ENCODE measurements at places on chromosomes 4 and X.

DNA sequence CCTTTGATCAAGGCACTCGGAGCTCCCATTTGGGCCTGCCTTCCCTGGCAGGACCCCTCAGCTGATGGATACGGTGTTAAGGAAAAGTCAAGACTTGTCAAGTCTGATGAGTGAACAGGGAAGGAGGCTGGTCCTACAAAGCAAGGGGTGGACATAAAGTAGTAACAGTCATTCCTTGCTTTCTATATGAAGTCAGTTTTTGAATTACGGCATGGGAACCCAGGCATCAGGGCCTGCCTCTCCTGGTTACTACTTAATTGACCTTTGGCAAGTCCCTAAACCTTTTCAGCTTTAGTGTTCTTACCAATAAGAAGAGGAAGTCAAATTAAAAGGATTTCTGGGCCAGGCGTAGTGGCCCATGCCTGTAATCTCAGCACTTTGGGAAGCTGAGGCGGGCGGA lies 7.0 kb downstream of the CHST7 start:
- no peak for DNase-seq

DNA sequence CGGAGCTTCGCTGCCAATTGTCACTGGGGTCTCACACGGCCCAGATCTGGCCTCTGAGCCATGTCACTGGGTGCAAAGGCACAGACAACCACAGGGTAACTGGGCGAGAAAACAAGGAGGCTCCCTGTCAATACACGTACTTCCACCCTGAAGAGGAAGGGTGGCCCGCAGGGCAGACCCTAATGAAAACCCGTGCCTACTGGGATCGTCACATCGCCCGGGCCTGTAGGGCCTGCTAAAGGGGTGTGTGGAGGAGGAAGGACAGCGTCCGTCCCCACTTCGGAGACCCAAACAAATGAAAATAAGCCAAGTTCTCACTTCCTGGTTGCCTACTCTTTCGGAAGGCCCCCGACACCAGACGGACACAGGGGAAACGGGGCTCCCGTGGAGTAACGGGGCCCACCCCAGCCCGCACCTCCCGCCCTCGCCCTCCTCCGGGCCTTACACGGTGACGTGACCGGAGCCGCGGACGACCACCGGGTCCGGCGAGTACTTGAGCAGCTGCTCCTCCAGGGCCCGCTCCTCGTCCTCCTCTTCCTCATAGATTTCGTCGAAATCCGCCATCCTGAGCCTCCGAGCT lies 578 bp downstream of the CHIC2 start:
- no peak for DNase-seq

GRCh38 chrX:1465286-1466231 lies 12.8 kb upstream of the ASMTL start:
- DNase-seq: no peak

DNA sequence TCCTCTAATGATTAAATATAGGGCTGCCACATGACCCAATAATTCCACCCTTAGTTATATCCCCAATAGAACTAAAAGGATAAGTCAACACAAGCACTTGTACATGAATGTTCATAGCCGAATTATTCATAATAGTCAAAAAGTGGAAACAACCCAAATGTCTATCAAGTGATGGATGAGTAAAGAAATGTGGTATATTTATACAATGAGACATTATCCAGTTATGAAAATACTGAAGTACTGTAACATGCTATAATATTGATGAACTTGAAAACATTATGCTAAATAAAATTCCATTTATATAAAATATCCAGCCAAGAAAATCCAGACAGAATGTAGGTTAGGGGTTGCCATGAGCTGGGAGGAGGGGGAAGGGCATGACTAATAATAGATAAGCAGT lies 436.7 kb upstream of the AADAT start:
- peak; percentile 2 for DNase-seq

GRCh38 chr4:6754481-6755087 lies 27.9 kb upstream of the KIAA0232 start:
- no peak for DNase-seq

GRCh38 chrX:41288641-41289040 lies 45.3 kb upstream of the DDX3X start:
- DNase-seq: no peak

DNA sequence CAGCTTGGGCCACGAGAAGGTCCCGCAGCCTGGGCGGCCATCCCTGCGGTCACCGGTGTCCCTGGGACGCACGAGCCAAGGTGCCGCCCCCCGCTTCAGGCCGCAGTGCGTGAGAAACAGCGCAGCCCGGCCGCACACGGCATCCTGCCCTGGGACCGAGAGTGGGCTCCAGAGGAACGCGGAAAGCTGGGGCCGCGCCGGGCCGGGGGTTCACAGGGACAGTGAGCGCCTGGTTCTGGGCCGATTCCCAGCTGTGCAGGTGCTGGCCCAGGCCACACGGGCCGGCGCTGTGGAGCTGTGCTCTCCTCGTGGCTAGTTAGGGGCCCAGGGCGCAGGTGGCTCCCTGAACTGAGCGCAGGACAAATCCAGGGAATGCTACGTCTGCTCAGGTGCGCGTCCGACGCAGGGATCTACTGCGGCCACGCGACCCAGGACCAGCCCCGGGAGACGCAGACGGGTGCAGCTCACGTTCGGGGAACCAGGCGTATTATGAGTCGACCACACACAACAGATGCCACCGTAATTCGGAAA lies 25.8 kb upstream of the GTPBP6 start:
- DNase-seq: no peak

- peak; percentile 24 for DNase-seq
Observed at GRCh38 chr4:3201718-3202702, 46.9 kb upstream of the MSANTD1 start.

- DNase-seq: no peak
Observed at GRCh38 chr4:49217492-49217891, 231.4 kb downstream of the CWH43 start.

DNA sequence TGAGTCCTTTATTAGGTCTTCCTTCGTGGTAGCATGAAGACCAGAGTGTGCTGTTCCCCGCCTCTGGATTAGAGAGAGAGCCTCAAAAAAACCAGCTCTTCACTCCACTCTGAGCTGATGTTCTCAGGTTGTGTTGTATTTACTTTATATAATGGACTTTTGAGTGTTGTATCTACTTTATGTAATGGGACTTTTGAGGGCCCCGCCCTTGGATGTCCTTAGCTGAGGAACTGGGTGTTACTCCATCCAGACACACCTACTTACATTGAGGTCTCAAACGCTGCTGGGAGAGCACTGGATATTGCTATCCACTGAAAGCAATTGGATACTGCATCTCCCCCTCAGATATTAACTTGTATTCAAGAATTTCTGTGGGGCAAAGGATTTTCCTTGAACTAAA lies 28.2 kb downstream of the ATP8A1 start:
- DNase-seq: no peak

DNA sequence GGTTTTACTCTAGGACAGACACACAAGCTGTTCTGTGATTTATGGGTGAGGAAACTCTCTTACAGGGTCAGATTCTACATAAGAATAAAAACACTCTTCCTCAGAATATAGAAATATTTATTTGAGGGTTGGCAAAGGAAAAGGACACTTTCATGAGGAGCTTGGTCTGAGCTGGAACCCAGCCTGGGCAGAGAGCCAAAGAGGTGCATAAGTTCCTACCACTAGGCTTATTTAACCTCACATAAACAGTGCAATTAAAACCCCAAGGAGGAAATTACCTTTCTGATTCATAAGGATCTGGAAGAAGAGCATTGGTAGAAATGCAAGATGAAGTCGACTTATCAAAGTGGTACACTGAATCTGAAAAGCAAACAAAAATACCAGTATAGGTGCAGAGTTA lies 32.9 kb downstream of the SETD7 start:
- DNase-seq: no peak

GRCh38 chr4:184924516-184924915 lies 93.8 kb upstream of the HELT start:
- DNase-seq: no peak

GRCh38 chrX:1412551-1413161 lies 20.7 kb upstream of the SLC25A6 start:
- no peak for DNase-seq

- DNase-seq: no peak
Observed at GRCh38 chr4:72352711-72353110, 216.3 kb downstream of the ADAMTS3 start.

All from fibroblast of skin of abdomen (primary cell).